ENCODE measurements at places on chromosomes 1 and 21. TPM values are rescaled to one million over a fixed set of nuclear protein-coding genes. Genes with fewer than 3 reads are reported as not detected.
A peak's percentile ranks its signal among the peaks of the same experiment; 100 is the strongest.

Gene CYP4Z1
- not detected for total RNA-seq

DNA sequence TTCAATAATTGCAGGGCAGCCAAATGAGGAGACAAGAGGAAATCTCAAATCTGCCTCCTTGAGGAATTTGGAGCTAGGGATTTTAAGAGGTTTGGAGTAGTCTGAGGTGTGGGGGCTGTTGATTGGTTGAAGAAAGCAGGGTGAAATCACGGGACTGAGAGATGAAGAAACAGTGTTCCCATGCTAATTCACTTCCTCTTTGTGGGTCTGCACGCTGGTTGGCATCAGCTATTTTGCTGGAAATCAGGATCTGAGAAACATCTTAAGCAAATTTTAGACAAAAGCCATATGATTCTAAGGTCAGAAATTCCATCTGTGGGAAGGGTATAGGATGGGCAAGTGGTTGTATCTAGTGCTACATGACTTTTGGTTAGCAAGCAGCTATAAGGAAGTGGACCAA, 107.1 kb upstream of the PAXBP1 start:
- no peak for DNase-seq

- DNase-seq: peak; percentile 43
Measured at GRCh38 chr1:12047120-12047876, 15.8 kb upstream of the TNFRSF8 start.

DNA sequence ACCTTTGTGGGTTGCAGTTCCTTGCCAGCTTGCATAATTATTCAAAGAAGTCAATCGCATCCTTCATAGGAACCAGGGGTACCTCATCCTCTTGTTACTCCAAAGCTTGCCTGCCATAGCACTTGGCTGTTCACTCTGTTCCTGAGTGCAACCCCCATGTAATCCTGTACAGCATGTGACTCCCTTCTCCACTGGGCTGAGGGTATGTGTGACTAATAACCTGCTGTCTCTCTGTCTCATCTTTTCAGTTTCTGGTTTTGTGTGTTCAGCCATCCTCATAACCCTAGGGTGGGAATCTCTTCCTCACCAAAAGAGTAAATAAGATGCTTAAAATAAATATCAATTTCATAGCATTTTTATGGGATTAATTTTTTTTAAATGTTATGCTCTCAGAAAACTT, 351.9 kb downstream of the S1PR1 start:
- DNase-seq: no peak

GRCh38 chr1:103106426-103107341, 1.6 kb downstream of the COL11A1 start:
- peak; percentile 30 for DNase-seq

Measured in IMR-90 (cell line).